Endodermal cell (in vitro differentiated cells): ENCODE measurements at places on chromosomes 3 and 15.
A peak's percentile ranks its signal among the peaks of the same experiment; 100 is the strongest.

DNA sequence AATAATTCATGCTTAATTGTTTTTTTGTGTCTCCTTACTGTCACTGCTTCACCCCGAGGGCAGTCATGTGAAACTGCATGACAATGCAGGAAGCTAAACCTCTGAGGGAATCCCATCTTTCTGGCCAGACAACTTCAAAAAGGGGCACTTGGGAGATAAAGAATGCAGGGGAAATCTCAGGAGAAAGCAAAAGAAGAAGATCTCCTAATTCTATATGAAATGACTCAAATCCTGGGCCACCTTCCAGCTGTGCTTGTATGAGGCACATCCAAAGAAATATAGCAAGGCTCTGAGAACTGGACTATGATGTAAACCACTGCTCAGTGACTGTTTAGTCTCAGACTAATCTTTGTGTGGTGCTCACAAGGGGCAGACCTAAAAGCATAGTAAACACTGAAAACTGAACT lies 22.6 kb upstream of the UMPS start:
- peak; percentile 58 for DNase-seq

- no peak for DNase-seq
These were observed 33.5 kb upstream of the BCL6 start for GRCh38 chr3:187778726-187779125.

- no peak for DNase-seq
These were observed 347.8 kb upstream of the LMCD1 start for GRCh38 chr3:8153800-8154199.

DNA sequence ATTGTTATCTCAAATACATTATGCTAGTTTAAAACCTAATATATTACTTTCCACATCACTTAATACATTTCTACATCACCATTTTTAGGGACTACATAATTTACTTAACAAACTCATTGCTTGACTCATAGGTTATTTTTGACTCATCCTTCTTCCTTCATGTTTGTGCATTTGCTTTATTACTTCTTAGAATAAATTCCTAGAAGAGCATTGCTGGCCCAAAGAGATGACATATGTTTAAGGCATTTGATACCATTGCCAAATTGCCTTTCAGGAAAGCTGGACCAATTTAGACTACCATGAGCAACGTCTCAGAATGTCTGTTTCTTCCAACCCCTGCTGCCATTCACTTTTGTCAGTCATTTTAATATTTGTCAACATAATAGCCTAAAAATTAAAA lies 905.8 kb downstream of the IGSF11 start:
- DNase-seq = no peak

DNA sequence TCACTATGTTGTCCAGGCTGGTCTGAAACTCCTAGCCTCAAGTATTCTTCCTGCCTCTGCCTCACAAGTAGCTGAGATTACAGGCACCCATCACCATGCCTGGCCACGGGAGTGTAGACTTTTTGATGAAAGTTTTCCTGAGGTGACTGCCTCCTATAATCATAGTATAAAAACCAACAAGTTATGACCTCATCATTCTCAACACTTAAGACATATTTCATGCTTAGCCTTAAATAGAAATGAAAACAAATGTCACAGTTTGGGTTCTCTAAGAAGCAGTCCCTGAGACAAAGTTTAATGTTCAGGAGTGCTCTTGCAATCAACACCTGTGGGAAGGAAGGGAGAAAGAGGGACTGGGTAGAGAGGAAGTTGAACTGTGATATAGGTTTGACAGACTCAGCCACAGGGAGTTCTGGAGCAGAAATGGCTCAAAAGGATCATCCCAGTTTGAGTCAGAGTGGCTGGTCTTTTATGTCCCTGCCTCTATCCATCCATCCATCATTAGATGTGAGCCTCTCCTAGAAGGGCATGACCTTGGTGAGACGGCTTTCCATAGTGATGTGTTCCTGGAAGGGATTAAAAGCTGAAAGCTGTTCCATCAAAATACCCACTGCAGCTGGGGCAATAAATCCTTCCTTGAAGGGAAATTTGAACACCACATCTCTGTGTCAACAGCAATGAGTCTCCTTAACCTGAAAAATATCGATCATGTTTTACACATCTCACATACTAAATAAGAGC lies 16.2 kb upstream of the ABHD5 start:
- DNase-seq = no peak

- peak; percentile 81 for DNase-seq
These were observed 32.2 kb upstream of the ACP3 start for GRCh38 chr3:132284781-132285619.

DNA sequence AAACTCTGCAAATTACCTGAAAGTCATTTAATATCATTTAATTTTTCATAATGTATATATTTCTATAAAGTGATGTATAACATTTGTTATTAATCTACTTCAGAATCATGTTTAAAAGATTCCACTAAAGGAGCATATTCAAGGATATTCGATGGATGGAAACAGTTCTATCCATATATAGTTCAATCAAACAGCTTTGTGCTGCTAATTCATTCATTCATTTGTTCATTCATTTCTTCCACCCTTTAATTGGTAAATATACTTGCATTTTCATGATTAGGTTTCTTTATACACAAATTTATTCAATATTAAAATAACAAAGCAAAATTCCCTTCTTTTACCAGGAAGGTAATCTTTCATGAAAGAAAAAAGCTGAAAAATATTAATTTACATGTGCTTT lies 64.7 kb downstream of the RNF13 start:
- DNase-seq = no peak

GRCh38 chr3:36215241-36215640 lies 165.1 kb upstream of the STAC start:
- DNase-seq = no peak

DNA sequence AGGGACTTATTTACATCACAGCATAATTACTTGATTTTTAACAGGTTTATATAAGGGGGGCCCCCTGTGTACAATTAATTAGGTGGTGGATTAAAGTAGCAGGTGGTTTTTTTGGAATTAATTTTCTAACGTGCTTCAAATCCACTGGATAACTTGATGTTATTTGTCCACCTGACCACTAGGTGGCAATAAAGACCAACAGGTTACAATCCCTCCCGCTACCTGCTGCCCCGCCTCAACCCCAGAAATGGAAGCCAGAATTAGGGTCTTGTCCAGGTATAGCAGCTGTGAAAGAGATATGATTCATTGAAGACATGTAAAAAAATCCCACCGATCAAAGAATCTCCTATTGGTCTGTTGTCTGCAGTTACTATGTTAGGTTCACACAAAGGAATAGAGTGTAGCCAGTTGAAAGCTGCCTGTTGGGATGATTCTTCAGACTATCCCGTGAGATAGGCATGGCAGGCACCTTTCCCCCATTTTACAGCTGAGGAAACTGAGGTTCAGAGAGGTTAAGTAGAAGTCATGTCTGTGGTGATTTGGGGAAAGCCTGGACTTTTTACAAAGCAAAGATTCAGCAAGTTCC lies 44.0 kb downstream of the MFSD1 start:
- DNase-seq = no peak

GRCh38 chr3:190169877-190170276 lies 49.2 kb upstream of the P3H2 start:
- DNase-seq = no peak

GRCh38 chr15:75682181-75683135 lies 30.2 kb downstream of the CSPG4 start:
- DNase-seq = no peak

- DNase-seq = no peak
These were observed 22.1 kb downstream of the CNTN3 start for GRCh38 chr3:74592359-74592758.

GRCh38 chr3:122169911-122170310 lies 13.6 kb upstream of the CASR start:
- DNase-seq = no peak

DNA sequence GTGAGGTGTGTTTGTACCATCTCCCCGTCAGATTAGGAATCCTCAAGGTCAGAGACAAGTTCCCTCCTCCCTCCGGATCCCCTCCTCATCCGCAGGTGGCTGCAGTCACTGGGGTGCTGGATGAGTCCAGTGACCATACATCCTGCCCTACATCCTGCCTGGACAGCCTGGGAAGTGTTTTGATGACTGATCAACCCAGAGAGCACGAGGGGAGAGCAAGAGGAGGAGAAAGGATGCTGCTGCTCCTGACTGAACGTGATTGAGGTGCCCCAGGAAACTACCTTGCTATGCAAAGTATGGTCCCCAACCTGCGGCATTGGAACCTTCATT lies 65.1 kb downstream of the SLC12A8 start:
- no peak for DNase-seq

- peak; percentile 97 for DNase-seq
These were observed at the start of gene MESP2 for GRCh38 chr15:89776274-89777072. Gene MESP2 (plus strand): TSS chr15:89776332. CDS start chr15:89776358, 26 bp downstream.

- no peak for DNase-seq
These were observed 59.4 kb downstream of the CDC25A start for GRCh38 chr3:48128774-48129173.

- DNase-seq = peak; percentile 4
These were observed 61.8 kb upstream of the MCF2L2 start for GRCh38 chr3:183490211-183490601.

GRCh38 chr15:83612226-83612625 lies 41.7 kb upstream of the ADAMTSL3 start:
- DNase-seq = no peak

- DNase-seq = no peak
These were observed 50.4 kb downstream of the FOXB1 start for GRCh38 chr15:60054472-60054871.

GRCh38 chr15:67579164-67579563 lies 36.7 kb downstream of the MAP2K5 start:
- DNase-seq = no peak

DNA sequence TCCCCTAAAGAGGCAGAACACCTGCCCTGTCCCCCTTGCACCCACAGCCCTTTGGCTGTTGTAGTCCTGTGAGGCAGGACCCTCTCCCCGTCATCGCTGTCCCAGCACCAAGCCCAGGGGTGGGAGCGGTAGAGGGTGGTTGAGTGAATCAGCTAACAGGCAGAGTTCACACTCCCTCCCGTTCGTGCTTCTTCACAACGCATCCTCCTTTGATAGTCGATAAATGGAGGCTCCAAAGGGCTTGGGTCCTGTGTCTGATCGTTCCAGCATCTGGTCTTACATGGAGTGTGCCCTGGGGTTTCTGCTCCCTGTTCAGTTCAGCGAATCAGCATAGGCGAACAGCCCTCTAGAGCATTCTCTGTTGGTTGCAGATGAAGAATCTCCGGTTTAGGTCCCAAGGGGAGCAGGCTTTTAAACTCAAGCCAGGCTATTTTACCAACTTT lies 820 bp upstream of the HMCES start:
- DNase-seq = peak; percentile 64

DNA sequence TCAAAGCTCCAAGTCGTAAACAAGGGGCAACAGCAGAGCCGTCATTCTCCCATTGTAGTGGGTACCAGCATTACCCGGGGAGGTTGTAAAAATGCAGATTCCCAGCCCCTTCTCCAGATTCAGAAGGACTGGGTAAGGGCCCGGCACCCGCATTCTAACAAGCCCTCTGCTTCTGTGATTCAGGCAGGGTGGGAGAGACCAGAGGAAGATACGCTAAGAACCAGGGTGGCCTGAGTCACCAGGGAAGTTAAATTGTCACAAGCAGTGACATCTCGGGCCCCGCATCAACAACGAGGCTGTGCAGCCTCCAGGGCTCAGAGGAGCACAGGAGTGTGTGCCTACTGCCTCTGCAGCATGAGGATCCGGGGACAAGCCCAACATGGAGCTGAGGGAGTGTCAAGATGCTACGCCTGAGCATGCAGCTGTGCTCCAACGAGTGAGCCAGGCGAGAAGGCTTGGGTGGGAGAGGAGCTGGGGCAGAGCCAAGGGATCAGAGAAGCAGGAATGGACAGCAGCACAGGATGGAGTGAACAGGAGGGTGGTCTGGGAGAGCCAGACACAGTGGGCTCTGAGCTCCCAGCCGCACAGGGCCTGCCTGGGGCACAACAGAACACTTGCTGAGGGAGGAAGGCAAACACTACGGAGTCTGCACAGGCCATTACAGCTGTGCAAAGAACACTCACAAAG lies 68.5 kb downstream of the CPN2 start:
- peak; percentile 44 for DNase-seq

DNA sequence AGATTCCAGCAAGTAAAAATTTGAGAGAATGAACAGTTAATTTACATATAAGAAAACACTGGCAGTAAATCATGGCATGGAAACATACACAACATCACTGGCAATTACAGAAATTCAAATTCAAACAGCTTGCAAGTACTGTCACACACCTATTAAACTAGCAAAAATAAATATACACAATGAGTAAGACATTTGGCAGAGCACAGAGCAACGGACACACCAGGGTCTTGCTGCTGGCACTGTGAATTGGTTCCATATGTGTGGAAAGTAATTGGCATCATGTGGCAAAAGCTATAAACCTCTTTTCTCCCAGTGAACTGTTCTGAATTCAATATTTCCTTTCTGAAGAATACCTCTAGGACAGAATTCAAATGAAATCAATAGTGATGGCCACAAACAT lies 78.3 kb downstream of the LRRK1 start:
- DNase-seq = no peak

- no peak for DNase-seq
These were observed 136.6 kb upstream of the PTX3 start for GRCh38 chr3:157300094-157300493.

- no peak for DNase-seq
These were observed 468.0 kb upstream of the TBL1XR1 start for GRCh38 chr3:177665122-177665808.

DNA sequence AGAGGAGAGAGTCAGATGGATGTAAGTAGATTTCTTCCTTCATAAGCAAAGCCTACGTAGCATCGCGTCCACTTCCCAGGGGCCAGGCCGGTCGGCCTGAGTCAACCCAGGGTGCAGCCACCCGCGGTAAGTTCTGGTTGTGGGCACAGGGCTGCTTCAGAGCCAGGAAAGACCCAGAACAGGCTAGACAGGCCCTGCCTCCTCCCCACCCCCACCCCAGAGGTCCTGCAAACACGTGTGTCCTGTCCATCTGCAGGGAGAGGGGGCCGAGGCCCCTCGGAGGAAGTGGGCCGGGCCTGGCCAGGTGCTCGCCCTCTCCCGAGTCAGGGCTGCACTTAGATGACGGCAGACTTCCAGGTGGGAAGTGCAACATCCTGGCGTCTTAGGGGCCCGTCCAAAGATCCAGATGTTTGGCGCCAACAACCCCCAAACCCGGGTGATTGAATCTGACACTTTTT lies 100.8 kb upstream of the ALDH1A3 start:
- peak; percentile 37 for DNase-seq

DNA sequence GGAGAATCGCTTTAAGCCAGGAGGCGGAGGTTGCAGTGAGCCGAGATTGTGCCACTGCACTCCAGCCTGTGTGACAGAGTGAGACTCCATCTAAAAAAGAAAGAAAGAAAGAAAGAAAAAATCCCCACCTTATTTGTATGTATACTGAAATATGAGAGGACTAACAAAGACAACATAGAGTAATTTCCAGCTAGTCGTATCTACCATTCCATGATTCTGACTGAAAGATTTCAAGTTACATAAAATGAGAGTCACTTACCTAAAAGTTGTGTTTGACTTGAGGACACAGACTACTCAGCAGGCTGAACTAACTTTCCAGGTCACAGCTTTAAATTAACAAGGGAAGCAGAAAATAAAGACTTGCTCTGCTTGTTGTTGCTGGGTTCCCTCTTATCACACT lies 18.8 kb upstream of the PRKCI start:
- no peak for DNase-seq
